ENCODE measurements at places on chromosomes 12 and 14. TPM values are rescaled to one million over a fixed set of nuclear protein-coding genes. Genes with fewer than 3 reads are reported as not detected.

- DNase-seq: no peak
Measured at GRCh38 chr14:30737916-30738315, 115.8 kb downstream of the SCFD1 start.

DNA sequence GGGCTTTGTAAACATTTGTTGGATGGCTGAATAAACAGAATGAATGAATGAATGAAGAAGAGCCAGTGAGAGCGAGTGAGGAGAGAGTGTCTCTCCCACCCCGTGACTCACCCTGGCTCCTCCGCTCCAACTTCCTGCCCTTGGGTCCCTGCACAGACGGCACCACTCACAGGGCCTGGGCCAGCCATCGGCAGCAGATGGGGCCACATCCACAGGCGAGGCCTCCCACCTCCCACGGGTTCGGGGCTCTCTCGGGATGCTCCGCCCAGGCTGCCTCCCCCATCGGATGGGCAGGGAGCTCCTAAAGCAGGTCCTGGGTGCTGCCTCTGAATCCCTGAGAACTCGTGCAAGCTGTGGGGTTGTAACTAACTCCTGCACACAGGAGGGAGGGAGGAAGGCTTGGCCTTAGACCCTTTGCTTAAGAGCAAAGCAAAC lies 41.3 kb downstream of the CCNK start:
- peak; percentile 58 for DNase-seq

DNA sequence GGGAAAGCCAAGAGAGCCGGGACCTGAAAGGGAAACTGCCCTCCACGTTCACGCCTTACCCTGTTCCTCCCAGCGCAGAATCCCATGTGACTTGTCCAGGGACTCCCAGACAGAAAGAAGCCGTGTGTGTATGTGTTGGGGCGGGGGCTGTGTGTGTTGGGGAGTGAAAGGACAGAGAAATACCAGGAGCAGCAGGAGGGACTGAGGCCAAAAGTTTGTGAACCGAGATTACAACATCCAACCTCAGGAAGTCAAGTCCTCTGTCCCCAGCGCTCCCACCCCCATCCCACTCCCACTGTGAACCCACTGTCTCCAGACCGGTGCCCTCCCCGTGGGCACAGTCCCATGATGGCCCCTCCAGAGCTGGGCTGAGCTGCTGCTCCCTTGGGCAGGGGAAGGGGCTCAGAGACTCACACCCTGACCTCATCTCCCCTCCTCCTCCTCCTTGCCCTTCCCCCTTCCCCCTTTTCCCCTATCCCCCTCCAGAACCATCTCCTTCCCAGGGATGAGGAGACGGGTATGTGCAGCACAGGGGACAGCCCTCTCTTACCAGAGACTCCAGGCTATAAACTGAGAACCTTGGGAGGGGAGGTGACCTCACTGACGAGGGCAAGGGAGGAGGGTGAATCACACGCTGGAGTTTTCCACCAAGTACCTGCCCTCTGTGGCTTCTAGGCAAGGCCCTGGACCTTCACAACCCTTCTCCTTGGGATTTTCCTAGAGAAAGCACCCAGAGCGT lies at the start of gene SLC6A12:
TSS of gene SLC6A12 (minus strand) at position 155 of the 739 bp plus-strand sequence. CDS start 4,171 bp downstream, outside the sequence.
- peak; percentile 21 for DNase-seq

- no peak for DNase-seq
Measured at GRCh38 chr12:95520816-95521215, 30.5 kb downstream of the USP44 start.

GRCh38 chr12:52976574-52977071 lies 27.7 kb downstream of the KRT18 start:
- peak; percentile 97 for DNase-seq

- DNase-seq: no peak
Measured at GRCh38 chr14:83960832-83961512, 1569.0 kb upstream of the FLRT2 start.

- DNase-seq: peak; percentile 66
Measured at GRCh38 chr14:22994762-22995275, 12.5 kb upstream of the AJUBA start.

The CFL2 gene
- total RNA-seq: 173 TPM

DNA sequence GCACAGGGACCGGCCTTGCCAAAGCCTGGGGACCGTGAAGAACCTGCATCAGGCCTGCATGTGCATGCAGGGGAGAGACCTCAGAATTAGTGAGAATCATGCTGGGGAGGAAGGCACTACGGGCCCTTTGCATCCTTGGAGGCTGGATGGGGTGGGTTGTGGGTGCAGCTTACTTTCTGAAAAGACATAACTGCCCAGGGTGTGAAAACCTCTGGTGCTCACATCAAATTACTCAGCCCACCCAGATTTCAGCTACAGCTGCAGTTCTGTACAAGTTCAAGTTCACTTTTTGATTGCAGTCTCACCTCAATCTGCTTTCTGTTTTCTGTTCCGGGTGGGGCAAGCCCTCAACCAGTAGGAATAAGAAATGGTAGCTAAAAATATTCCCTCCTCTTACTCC lies 130.6 kb downstream of the SLC15A4 start:
- no peak for DNase-seq

The CCDC184 gene
- 0.43 TPM for total RNA-seq

- DNase-seq: peak; percentile 97
Measured at GRCh38 chr14:67680121-67680602, 5.7 kb upstream of the VTI1B start.

DNA sequence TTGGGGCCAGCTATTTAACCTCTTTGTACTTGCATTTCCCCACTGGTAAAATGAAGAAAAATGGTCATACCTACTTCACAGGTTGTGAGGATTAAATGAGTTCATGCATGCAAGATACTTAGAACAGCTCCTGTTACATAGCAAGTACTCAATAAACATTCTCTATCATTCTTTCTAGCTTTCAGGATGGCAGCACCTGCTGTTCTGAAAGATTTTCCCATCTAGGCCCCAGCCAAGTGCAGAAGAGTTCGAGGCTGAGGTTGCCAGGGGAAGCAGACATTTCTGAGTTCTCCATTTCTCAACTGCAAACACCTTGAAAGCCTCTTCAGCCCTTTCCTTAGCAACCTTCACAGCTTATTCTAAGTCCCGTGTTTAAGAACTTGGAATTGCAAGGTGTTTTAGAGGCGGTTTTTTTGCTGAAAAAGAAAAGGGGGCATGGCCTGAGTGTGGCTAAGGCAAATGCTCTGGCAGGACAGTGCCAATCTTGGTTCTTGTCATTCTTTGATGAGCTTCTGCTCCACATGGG lies 73.0 kb upstream of the PRMT8 start:
- no peak for DNase-seq

DNA sequence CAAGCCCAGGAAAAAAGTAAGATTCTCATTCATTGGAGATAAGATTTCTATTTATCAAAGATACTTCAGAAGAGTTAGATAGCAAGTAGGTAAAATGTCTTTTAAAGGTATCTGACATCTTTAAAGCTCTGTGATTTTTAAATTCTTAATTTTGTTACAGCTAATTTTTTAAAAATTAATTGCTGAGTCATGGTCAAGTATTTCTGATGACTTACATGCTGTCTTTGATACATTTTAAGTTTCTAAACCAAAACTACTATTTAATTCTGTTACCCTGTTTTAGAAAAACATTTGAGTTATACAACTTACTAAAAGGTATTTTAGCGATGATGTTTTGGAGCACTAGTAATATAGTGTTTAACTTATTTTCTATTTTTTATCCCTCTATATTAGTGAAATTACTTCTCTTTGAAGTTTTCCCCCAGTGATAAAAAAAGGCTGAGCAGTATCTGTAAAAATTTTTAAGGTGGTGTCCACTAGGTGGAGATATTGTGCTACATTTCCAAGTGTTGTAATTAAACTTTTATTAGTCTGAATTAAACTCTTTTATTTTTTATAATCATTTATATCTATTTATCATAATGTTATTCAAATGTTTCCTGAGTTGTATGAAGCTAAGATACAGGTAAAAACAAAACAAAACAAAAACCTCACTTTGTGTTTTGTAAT lies 11.5 kb downstream of the ALG10 start:
- DNase-seq: peak; percentile 40

DNA sequence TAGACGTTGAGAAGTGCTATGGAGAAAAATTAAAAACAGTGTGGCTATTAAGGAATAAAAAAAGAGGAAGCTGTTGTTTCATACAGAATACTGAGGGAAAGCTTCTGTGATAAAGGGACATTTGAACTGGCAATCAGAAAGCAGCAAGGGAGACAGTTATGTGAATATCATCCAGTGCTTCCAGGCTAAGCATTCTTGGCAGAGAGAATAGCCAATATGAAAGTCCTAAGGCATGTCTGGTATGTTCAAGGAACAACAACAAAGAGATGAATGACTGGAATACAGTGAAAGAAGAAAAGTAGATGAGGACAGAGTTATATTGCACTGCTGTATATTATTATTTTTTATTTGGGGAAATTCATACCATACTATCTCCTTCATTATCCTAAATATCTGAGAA lies 23.9 kb downstream of the SCAF11 start:
- DNase-seq: peak; percentile 39

The STXBP6 gene
- total RNA-seq: 4.7 TPM

DNA sequence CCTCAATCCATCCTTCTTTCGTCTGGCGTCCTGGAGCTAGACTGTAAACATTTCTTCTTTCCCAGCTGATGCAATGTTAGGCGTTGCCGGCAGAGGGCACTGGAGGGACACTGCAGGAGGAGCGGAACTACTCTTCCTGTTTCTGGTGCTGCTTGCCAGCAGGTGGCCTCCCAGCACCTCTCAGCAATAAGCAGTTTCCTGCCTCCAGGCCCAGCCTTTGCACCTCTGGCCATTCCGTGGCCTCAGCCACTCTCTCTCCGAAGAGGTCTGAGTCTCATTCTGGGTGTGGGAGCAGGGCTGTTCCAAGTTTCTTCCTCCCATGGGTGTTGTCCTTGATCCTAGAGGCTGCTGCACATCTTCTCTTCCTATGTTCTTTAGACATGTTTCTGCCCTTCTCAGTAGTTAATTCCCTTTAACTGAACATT lies 7.5 kb upstream of the ASPG start:
- peak; percentile 87 for DNase-seq

GRCh38 chr12:56590237-56590830 lies 39.8 kb downstream of the BAZ2A start:
- DNase-seq: no peak

The NUP37 gene
- total RNA-seq: 28.3 TPM

All from fibroblast of villous mesenchyme (primary cell).